ENCODE measurements at places on chromosomes 3 and 15.

- DNase-seq, result no peak
Measured at GRCh38 chr15:70243686-70244540, 146.2 kb upstream of the TLE3 start.

- no peak for DNase-seq
Measured at GRCh38 chr15:83178869-83179325, 28.7 kb downstream of the HDGFL3 start.

- DNase-seq, result no peak
Measured at GRCh38 chr3:129162729-129163579, 2.1 kb upstream of the ISY1 start.

DNA sequence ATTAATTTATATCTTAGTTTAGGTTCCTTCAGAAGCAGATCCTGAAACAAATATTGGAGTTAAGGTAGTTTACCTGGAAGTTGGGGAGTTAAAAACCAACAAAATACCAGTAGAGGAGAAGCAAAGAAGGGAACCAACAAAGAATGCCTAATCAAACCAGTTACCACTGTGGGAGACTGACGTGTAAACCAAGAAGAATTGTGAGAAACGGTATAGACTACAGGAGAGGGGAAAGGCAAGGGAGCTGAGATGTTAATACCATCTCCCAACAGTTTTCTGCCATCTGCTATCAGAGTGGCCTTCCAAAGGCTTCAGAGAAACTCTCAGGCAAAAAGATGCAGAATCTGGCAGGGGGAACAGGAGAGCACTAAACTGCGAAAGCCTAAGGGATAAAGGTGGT is 53.5 kb downstream of the BFSP2 start:
- DNase-seq, result no peak

- no peak for DNase-seq
Measured at GRCh38 chr3:119360736-119361462, 66.7 kb downstream of the ARHGAP31 start.

- no peak for DNase-seq
Measured at GRCh38 chr3:180026997-180027396, 9.7 kb downstream of the PEX5L start.

All from cardiac septum (tissue), 1 donor.